ENCODE measurements at places on chromosomes 4 and X.

- DNase-seq, result no peak
Measured at GRCh38 chr4:15692602-15693001, 10.3 kb upstream of the BST1 start.

DNA sequence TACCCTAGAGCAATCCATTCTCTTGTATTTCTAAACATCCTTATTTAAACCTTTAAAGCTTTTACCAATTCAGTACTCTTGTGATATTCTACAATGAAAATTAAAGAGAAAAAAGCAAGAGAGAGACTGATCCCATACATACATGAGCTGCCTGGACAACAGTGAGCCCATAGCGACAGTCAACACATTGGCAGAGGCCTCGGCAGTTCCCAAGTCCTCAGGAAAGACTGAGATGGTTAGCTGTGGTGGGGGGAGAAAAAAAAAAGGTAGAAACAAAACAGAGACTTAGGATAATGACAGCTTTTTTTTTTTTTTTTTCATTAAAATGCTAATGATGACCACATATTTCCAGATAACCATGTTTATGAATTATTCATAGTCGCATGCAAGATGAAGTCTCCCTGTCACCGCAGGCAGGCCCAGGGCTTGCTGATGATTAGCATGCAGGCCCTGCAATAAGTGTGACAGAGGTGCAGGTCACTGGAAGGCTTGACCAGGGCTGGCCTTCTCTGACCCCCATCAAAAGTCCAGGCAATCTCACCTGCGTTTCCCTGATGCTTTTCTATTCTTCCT is 148.8 kb downstream of the APBB2 start:
- no peak for DNase-seq

- DNase-seq, result no peak
Measured at GRCh38 chr4:102612824-102613366, 111.7 kb downstream of the NFKB1 start.

GRCh38 chr4:13367244-13367643 is 116.9 kb downstream of the RAB28 start:
- DNase-seq, result no peak

DNA sequence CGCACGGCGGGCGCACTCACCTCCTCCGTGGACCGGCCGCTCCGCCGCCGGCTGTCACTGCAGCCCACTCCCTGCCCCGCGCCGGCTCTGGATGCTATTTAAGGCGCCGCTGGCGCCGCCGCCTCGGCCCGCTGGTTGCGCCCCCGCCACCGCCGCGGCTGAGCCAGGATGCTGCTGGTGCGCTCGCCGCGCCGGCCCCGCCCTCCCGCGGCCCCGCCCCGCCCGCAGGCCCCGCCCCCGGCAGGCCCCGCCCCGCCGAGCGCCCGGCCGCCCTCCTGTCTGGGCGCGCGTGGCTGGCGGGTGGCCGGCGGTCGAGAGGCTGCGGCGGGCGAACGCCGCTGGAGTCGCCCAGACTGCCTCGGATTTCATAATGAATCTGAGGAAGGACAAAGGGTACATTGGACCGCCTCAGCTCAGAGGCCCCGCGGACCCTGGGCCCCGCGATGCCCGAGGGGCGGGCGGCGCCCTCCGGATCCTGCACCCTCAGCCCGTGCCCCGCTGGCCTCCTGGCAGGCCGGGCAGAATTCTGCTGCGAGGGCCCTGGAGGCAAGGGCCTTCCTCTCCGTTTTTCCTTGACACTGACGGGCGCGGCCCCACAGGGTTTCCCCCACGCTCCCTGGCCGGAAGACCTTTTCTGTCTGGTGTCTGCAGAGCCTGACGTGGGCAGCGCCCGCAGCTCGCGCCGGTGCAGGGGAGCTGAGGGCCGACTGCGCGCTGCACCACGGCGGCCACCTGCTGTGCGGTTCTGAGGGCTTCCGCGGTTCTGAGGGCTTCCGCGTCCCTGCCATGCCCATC is at the start of gene ACSL1:
TSS of gene ACSL1 (minus strand) at position 73 of the 795 bp plus-strand sequence. CDS start 22,454 bp downstream, outside the sequence.
- DNase-seq, result peak; percentile 89

GRCh38 chrX:16239211-16239610 is 71.9 kb downstream of the MAGEB17 start:
- DNase-seq, result no peak

- no peak for DNase-seq
Measured at GRCh38 chrX:109704563-109704962, 28.5 kb downstream of the ACSL4 start.

- no peak for DNase-seq
Measured at GRCh38 chrX:21847342-21847741, 7.9 kb downstream of the MBTPS2 start.

Measured in right cardiac atrium (tissue), 5 donors.